T47D (cell line): ENCODE measurements at places on chromosomes 11 and 22.

DNA sequence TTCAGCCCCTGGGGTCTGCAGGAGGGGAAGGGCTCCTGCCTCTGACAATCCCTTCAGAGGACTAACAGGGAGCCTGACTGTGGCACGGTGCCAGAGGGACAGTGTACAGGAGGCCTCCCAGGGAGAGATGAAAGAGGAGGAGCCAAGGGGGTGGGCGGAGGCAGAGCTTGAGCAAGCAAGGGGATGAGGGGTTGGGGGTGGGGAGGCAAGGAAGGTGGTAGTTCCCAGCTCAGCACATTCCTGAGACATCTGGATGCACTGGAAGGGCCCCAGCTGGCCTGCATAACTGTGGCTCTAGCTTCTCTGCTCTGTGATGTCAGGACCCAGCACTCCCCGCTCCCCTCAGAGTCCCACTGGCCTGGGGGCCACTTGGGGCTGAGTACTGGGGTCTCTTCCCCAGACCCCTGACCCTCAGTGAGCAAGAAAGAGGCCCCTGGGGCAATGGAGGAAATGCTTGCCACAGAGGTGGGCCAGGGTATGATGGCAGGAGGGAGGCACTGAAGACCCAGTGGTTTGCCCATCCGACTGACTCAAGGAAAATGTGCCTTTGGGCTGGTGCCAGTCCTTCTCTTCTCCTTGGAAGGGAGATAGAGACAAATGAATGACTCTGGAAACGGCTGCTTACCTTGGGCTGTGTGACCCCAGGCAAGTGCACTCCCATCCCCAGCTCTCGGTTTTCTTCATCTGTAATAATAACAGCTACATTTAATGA lies 13.3 kb downstream of the CREB3L1 start:
- peak; percentile 64 for DNase-seq

DNA sequence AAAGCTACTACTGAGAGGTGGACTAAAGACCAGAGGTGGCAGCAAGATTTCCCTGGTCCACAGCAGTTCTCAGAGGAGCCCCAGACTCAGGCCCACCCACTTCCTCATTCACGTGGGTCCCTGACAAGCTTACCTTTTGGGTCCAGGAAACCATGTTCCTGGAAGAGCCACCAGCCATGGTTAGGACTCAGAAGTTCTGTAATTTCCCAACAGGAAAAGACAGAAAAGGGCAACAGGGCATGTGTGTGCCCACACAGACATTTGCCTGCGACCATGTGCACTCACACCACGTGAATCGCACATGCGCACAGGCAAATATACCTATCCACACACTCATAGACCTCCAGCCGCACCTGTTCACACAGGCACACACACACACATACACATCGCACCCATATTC lies 42.9 kb downstream of the LRRC32 start:
- no peak for DNase-seq

- no peak for DNase-seq
Measured at GRCh38 chr22:43015677-43016042, 711 bp upstream of the PACSIN2 start.

DNA sequence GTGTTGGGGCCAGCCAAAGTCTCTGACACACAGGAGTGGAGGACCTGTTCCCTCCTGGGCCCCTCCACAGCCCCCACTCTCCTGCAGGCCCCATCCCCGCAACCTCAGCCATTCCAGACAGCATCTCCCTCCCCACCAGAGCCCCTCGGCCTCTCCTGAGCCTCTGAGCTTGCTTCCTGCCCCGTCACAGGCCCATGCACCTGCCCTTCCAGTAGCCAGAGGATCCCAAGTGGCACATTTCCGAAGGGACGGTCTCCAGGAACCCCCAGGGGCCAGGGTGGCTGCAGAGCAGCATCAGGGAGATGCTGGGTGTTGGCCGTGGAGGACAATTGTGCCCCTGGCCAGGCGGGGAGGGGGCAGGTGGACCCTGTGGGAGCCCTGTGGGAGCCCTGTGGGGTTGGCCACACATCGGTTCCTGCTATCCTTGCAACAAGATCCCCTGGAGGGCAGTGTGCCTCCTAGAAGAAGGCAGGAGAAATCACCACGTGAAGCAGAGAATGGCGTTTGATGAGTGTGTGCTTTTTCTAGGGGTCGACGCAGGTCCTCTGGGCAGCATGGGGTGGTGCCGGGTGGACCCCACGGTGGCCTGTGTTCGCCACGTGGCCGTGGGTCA lies 45.3 kb upstream of the PPARA start:
- DNase-seq = no peak

- no peak for DNase-seq
Measured at GRCh38 chr11:120104041-120104565, 33.8 kb downstream of the TRIM29 start.

- no peak for DNase-seq
Measured at GRCh38 chr11:60863550-60864521, 3.5 kb upstream of the ZP1 start.

GRCh38 chr11:2803186-2804091 lies 82.1 kb downstream of the CDKN1C start:
- DNase-seq = no peak

- peak; percentile 68 for DNase-seq
Measured at GRCh38 chr11:14908214-14908880, 16.3 kb upstream of the CYP2R1 start.

- DNase-seq = no peak
Measured at GRCh38 chr11:103920933-103921332, 115.5 kb upstream of the DDI1 start.

DNA sequence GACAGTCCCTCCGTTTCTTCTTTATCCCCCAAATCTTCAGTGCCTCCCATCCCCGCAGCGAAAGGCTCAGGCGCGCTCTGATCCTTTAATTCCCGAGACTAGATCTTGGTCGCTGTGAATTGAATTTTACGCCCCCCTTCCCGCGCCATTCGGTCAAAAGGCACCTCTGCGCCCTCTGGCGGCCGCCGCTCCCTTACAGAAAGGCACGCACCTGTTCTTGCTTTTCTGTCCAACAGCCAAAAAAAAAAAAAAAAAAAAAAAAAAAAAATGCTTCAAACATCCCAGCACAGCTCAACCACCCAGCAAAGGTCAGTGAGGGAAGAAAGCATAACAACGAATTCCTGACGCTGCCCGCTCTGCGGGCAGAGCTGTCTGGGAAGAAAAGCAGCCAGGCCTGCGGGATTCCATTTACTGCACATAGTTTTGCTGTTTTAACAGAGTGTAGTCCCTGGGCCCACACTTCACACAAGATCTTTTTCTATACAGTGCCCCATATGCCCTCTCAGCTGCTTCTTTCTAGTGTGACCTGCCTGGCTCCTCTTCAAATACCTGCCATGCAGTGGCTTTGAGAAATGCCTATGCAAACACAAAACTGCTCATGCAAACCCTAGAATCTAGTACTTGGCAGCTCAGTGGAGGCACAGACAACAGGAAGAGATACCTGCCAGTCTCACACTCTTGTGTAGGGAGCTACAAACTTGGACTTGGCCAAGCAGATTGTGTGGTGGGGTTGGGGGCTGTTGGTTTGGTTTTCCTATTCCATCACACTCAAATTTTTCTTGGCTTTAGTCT lies 1.3 kb upstream of the ESAM start:
- DNase-seq = peak; percentile 89

- peak; percentile 36 for DNase-seq
Measured at GRCh38 chr11:85187992-85188391, 439.2 kb downstream of the DLG2 start.

GRCh38 chr11:3797329-3798090 lies at the start of gene NUP98:
Gene NUP98, minus strand, starts transcription at chr11:3797554. Its CDS starts 15,437 bp downstream, at chr11:3782117.
- peak; percentile 99 for DNase-seq

DNA sequence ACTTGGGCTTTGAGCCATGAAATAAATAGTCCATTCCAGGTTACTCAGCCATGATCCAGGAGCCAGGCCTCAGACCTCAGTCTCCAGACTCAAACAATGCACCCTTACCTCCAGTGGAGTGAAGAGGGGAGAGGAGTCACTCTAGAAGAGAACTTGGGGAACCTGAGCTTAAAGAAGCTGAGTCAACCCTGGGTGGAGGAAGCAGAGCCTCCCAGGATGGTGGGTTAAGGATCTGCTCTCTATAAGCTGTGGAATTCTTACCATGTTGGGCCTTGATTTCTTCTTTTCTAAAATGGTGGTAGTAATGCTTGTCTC lies 113.2 kb downstream of the NECTIN1 start:
- no peak for DNase-seq

DNA sequence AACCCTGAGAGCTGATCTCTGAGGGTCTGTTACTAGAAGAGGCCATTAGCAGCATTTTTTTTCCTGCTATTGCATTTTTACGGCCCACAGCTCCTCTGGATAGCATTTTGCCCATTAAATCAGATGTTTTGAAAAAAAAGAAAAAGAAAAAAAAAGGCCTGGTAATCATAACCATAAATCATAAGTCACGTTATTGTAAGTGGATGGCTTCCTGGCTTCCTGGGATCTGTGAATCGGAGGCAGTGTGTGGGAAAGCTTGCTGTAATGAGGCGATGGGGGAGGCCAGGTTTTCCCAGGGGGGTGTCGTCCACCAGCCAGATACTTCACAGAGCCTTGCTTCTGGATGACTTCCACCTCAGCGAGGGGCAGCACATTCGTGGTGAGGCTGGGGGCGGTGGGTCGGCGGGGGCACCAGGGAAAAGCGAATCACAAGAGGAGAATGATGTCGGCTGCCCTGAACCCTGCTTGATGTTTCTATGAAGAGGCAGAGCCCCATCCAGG lies 106.5 kb upstream of the SYT13 start:
- no peak for DNase-seq

DNA sequence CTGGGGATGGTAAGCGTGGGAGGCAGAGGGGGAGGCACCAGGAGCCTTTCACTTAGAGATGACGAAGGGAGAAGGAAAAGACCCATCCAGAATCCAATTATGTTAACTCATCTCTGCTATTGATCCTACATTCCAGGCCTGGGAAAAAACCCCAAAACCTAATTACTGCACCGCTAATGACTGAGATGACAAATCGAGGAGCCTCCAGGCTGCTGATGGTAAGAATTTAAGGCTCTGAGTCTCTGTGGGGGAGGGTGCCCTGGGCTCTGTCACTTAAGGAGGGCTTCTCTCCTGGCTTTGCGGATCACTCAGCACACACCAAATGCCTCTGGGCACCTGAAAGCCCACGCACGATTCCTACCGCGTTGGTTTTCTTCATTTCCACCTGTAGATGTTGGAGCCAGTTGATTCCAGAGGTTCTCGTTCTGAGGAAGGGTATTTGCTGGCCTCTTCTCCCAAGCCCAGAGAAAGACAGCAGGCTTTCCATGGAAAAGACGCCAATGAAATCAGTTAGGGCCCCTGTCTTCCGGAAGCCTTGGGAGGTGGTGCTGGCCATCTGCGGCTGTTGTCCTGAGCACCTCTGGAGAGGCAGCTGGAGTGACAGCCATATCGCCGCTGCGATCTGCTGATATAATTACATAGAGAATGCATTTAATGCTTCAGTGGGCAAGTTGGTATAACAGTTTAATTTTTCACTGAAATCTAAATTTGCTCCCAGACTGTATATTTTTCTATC lies 751.2 kb downstream of the BRD1 start:
- DNase-seq = no peak

GRCh38 chr11:66548041-66548440 lies 1.3 kb downstream of the ACTN3 start:
- DNase-seq = no peak

- no peak for DNase-seq
Measured at GRCh38 chr11:133230431-133230830, 301.9 kb downstream of the OPCML start.

GRCh38 chr11:114260077-114260476 lies 36.1 kb upstream of the NNMT start:
- no peak for DNase-seq

- no peak for DNase-seq
Measured at GRCh38 chr22:40654522-40655167, 18.1 kb upstream of the MRTFA start.
